Mucosa of gallbladder (tissue), 1 donor: ENCODE measurements at places on chromosomes 7 and 10. TPM values are rescaled to one million over a fixed set of nuclear protein-coding genes. Genes with fewer than 3 reads are reported as not detected.

DNA sequence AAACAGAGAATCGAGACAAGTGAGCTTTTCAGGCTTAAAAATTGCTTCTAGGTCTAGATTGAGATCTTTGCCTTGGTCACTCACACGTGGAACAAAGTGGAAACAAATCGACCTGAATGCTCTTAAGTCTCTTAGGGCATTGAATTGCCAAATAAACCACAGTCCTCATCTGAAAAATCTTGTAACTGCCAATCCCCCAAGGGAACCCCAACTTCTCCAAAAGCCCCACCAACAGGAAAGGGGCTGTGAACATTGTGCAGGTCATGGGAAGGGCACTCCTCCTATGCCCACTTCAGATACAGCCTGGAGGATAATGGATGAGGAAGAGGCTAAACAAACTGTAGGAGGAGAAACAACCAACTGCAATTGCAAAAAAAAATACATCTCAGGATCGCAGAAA lies 91.3 kb downstream of the DGKI start:
- DNase-seq, result no peak

- DNase-seq, result no peak
Measured at GRCh38 chr10:89808842-89809241, 107.5 kb downstream of the KIF20B start.

DNA sequence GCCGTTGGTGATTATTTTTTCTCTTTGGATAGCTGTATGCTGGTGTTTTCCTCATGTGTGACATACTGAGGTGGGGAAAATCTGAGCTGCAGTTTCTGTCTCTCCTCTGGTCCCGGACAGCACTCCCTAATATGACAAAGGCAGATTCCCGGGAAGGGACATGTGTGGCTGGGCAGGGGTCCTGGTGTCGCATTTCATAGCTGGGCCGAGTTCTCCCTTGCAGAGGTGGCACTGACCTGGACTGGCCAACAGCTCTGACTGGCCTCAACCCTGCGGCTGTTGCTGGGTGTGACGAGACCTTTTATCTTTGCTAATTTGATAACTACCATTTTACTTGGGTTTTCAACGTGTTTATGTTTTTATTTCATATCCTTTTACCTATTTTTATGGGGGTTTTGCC lies 248.6 kb upstream of the TCERG1L start:
- DNase-seq, result no peak

DNA sequence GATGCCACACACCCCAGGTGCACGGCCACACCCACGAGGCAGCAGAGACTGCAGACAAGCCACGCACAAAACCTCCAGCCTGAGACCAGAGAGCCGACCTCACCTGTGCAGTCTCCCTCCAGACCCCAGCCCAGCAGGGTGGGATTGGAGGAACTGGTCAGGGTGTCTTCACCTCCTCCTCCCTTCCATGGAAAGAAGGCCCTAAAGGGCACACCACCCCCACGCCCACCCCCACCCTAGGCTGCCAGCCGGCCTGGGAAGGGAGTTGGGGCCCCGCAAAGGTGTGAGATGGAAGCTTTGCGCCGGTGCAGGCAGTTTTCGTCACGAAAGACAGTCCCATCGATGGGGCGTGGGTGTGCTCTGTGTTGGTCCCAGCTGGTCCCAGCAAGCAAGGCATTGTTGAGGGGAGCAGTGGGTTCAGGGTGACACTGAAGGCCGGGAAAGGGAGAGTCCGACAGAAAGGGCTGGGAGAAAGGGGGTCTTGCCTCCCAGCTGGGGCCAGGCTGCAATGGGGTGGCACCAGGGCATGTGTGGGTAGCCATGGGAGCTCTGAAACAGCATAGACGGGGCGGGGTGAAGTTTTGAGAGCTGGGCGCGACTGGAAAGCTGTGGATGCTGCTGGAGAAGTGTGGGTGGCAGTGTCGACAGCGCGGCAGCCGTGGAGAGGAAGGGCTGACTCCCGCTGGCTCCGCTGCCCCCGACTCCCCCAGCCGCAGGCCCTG lies 349.2 kb downstream of the GLRX3 start:
- DNase-seq, result no peak

DNA sequence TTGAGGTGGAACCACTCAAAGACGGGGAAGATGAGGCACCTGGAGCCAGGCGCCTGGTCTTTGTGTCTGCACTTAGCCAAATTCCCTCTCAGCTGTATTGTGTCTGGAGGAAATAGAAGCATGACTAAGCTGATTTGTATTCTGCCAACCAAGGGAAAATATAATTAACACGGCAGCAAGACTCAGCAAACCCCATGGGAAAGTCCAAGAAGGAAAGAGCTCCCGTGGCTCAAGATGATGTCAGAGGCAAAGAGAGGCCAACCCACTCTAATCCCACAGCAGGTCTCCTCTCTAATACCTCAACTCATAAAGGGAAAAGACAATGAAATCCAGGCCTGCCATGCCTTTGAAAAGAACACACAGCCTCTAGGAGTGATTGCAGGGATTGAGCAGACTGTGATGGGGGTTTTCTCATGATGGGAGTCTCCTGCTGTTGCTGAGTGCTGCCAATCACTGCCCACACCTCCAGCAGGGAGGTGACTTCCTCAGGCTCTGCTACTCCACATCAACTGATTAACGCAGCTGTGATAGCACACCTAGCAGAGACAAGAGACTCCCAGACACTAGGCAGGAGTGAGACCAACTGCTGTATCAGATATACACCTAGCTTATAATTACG lies 255.5 kb upstream of the C7orf33 start:
- no peak for DNase-seq

- DNase-seq, result no peak
Measured at GRCh38 chr7:43876241-43876640, 6.9 kb upstream of the MRPS24 start.

DNA sequence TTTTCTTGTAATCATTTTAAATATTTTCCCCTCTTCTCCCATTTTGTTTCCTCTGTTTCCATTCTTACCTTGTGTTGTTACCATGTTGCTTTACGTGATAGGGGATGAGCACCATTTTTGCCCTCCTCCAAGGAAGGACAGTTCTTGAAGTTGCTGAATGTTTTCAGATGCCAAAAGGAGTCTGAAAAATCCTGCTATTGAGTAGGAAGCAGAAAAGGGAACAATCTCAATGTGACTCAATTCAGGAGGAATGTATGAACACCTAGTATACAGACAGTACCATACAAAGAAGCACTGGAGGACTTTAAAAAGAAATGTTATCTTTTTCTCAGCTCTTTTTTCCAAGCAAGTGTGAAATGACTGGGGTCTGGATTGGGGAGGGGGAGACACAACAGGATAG lies 5.1 kb upstream of the NAMPT start:
- no peak for DNase-seq

DNA sequence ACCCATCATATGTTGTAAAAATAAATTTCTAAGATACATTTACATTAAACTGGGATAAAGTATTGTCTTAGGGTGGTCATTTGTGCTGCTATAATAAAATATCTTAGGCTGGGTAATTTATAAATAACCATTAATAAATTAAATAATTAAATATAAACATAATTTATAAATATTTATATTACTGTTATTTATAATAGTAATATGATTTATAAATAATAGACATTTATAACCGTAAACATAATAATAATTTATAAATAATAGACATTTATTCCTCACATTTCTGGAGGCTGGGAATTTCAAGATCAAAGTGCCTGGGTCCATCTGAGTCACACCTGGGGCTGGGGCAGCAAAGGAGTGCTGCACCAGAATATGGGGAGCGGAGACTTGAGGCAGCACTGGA lies 31.1 kb downstream of the ZWINT start:
- no peak for DNase-seq

- no peak for DNase-seq
Measured at GRCh38 chr7:158585721-158586498, 1.7 kb downstream of the PTPRN2 start.

GRCh38 chr7:31518766-31519165 lies 4.9 kb downstream of the ITPRID1 start:
- DNase-seq, result no peak

DNA sequence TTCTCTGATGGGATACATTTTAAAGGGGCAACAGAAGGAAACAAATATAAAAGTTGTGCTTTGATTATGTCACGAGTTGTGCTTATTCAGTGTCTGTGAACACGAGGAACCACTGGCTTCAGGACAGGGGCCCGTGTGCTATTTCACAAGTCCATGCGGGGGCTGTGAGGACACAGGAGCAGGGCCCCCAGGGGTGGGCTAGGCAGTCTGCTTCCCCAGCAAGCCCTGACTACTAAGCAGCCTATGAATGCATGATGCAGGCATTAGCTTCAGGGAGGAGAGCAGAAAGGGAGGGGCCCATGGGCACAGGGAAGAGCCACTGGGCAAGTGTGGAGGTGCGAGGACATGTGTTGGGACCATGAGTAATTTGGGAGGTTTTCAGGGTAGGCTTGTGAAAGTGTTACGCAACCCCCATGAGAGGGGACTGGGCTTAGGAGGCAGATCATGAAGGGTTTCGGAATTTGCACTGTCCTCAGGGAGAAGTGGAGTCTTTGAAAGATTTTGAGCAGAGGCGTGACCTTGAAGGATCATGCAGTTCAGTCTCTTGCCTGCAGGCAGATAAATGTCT lies 424.9 kb downstream of the CALN1 start:
- no peak for DNase-seq

SPAM1 gene
- not detected for total RNA-seq

CALN1 gene
- 4.4 TPM for total RNA-seq

COL1A2 gene
- total RNA-seq, result 478 TPM

TCAF2 gene
- total RNA-seq, result 8.9 TPM

BLNK gene
- total RNA-seq, result 43.9 TPM
